ENCODE measurements at places on chromosomes 2 and 18. TPM values are rescaled to one million over a fixed set of nuclear protein-coding genes. Genes with fewer than 3 reads are reported as not detected.

The CPO gene
- total RNA-seq = not detected

The AGXT gene
- not detected for total RNA-seq

The SFT2D3 gene
- 6.9 TPM for total RNA-seq

The RPL37A gene
- total RNA-seq = 5,162 TPM

The DSG4 gene
- not detected for total RNA-seq

The SULT1C4 gene
- not detected for total RNA-seq

The ERMN gene
- total RNA-seq = not detected

The POLR1B gene
- 24.2 TPM for total RNA-seq

The RNF125 gene
- 0.32 TPM for total RNA-seq

The TCF7L1 gene
- 6.7 TPM for total RNA-seq

The ADRA2B gene
- 0.05 TPM for total RNA-seq

The C2orf80 gene
- total RNA-seq = not detected

The RHBDD1 gene
- 8.4 TPM for total RNA-seq

The CFAP221 gene
- total RNA-seq = 0.32 TPM

The IL36G gene
- total RNA-seq = not detected

The ZNF892 gene
- 0.17 TPM for total RNA-seq

The CDKL4 gene
- not detected for total RNA-seq

Data from A549 treated with CORT108297 at 1 μM for 4 hours (cell line).